Esophagus (tissue), 2 donors: ENCODE measurements at places on chromosomes 6 and 20. TPM values are rescaled to one million over a fixed set of nuclear protein-coding genes. Genes with fewer than 3 reads are reported as not detected.

Gene SPEF1
- polyA plus RNA-seq: 0.08 TPM

Gene CHRNA4
- not detected for polyA plus RNA-seq

Gene PRDM13
- not detected for polyA plus RNA-seq

Gene CGA
- polyA plus RNA-seq: not detected

Gene PERP
- 680 TPM for polyA plus RNA-seq

Gene ZNF165
- polyA plus RNA-seq: 1.8 TPM

Gene BICRAL
- polyA plus RNA-seq: 3.0 TPM

Gene NRN1
- 2.5 TPM for polyA plus RNA-seq

Gene TREML1
- polyA plus RNA-seq: 0.06 TPM

Gene KIF25
- polyA plus RNA-seq: 0.10 TPM

Gene AVP
- not detected for polyA plus RNA-seq

Gene DDX43
- 0.31 TPM for polyA plus RNA-seq

Gene RAMACL
- 0.26 TPM for polyA plus RNA-seq

Gene RSPH9
- 0.14 TPM for polyA plus RNA-seq

Gene LRP11
- 25.6 TPM for polyA plus RNA-seq

Gene FAXC
- 3.5 TPM for polyA plus RNA-seq

Gene CLIC5
- 0.25 TPM for polyA plus RNA-seq

Gene SLC32A1
- polyA plus RNA-seq: not detected

Gene MUC21
- polyA plus RNA-seq: 1,484 TPM

Gene TFAP2C
- polyA plus RNA-seq: 18.3 TPM

Gene OPN5
- polyA plus RNA-seq: not detected

Gene HINT3
- polyA plus RNA-seq: 10.1 TPM

Gene ELOVL5
- 9.5 TPM for polyA plus RNA-seq

Gene WFDC2
- polyA plus RNA-seq: 3.3 TPM

Gene POPDC3
- 0.24 TPM for polyA plus RNA-seq

Gene SLC17A2
- polyA plus RNA-seq: not detected
